CD14-positive monocyte (primary cell): ENCODE measurements at places on chromosomes 11 and 22. TPM values are rescaled to one million over a fixed set of nuclear protein-coding genes. Genes with fewer than 3 reads are reported as not detected.

PNPLA5 gene
- not detected for polyA plus RNA-seq

APOA1 gene
- 0.29 and 0.38 TPM in 2 replicates for polyA plus RNA-seq

RFPL2 gene
- polyA plus RNA-seq: 0.36 TPM

RBMXL2 gene
- not detected for polyA plus RNA-seq

APOA5 gene
- not detected in 2 replicates for polyA plus RNA-seq

MRGPRE gene
- polyA plus RNA-seq: not detected in 2 replicates

TCN1 gene
- not detected for polyA plus RNA-seq

ZNF280B gene
- 0.01 and 0.04 TPM in 2 replicates for polyA plus RNA-seq

APOBEC3H gene
- polyA plus RNA-seq: not detected

APOL6 gene
- polyA plus RNA-seq: 4.5 and 9.1 TPM in 2 replicates

MS4A2 gene
- polyA plus RNA-seq: 0.19 TPM

SMIM35 gene
- polyA plus RNA-seq: 0.22 and 0.29 TPM in 2 replicates

LMNTD2 gene
- 0.67 TPM for polyA plus RNA-seq

BRMS1 gene
- 49.0 and 58.1 TPM in 2 replicates for polyA plus RNA-seq

PGR gene
- not detected for polyA plus RNA-seq

THY1 gene
- polyA plus RNA-seq: not detected in 2 replicates

MRE11 gene
- polyA plus RNA-seq: 12.1 TPM

UFD1 gene
- polyA plus RNA-seq: 68.5 TPM

INPP5J gene
- not detected for polyA plus RNA-seq

IGSF22 gene
- polyA plus RNA-seq: not detected in 2 replicates

PIWIL4 gene
- polyA plus RNA-seq: 7.5 and 14.2 TPM in 2 replicates

ACCS gene
- 1.3 TPM for polyA plus RNA-seq

KCNK4 gene
- not detected in 2 replicates for polyA plus RNA-seq

TBX10 gene
- polyA plus RNA-seq: not detected in 2 replicates

IL18BP gene
- polyA plus RNA-seq: 7.4 TPM

DNAJB7 gene
- not detected in 2 replicates for polyA plus RNA-seq

OR52A1 gene
- not detected for polyA plus RNA-seq

CCT8L2 gene
- not detected for polyA plus RNA-seq

SPON1 gene
- polyA plus RNA-seq: not detected in 2 replicates

MMP7 gene
- polyA plus RNA-seq: not detected

GLB1L2 gene
- polyA plus RNA-seq: not detected in 2 replicates

HEPHL1 gene
- not detected for polyA plus RNA-seq

OR2D2 gene
- polyA plus RNA-seq: not detected

TRIM51 gene
- not detected in 2 replicates for polyA plus RNA-seq

NRXN2 gene
- not detected for polyA plus RNA-seq

PPP1R14B gene
- polyA plus RNA-seq: 40.7 and 49.0 TPM in 2 replicates

RPS3 gene
- 1,448 TPM for polyA plus RNA-seq

OR5A1 gene
- not detected for polyA plus RNA-seq

PMM1 gene
- polyA plus RNA-seq: 23.5 TPM

TEAD1 gene
- not detected for polyA plus RNA-seq

HOATZ gene
- polyA plus RNA-seq: not detected

MUC15 gene
- not detected for polyA plus RNA-seq

MMP3 gene
- not detected for polyA plus RNA-seq

ANGPTL5 gene
- not detected in 2 replicates for polyA plus RNA-seq

FGF4 gene
- not detected for polyA plus RNA-seq

GAB2 gene
- 4.4 TPM for polyA plus RNA-seq
